ENCODE measurements at places on chromosomes 4 and X. TPM values are rescaled to one million over a fixed set of nuclear protein-coding genes. Genes with fewer than 3 reads are reported as not detected.

Gene FAM133A
- total RNA-seq = not detected

Gene SPOCK3
- not detected for total RNA-seq

Gene HPSE
- 17.7 TPM for total RNA-seq

Gene OCIAD2
- 54.1 TPM for total RNA-seq

Gene DDX53
- not detected for total RNA-seq

Gene ALB
- total RNA-seq = not detected

Gene PASD1
- total RNA-seq = not detected

Gene ITIH6
- total RNA-seq = not detected

Gene AFF2
- 0.70 TPM for total RNA-seq

Gene CXorf66
- total RNA-seq = not detected

Gene ENAM
- not detected for total RNA-seq

Gene BST1
- 0.12 TPM for total RNA-seq

Gene GLOD5
- total RNA-seq = not detected

Gene STBD1
- total RNA-seq = 0.35 TPM

Gene ZNF41
- 10.0 TPM for total RNA-seq

Gene BGN
- total RNA-seq = not detected

Gene CXCL8
- total RNA-seq = 10.8 TPM

Gene CLDN34
- total RNA-seq = not detected

Gene RBM10
- 64.3 TPM for total RNA-seq

Gene CABS1
- not detected for total RNA-seq

Gene BMP3
- not detected for total RNA-seq

Gene SLITRK4
- not detected for total RNA-seq

Gene QRFPR
- total RNA-seq = not detected

Gene MAGEA11
- not detected for total RNA-seq

Gene AFM
- total RNA-seq = not detected

Gene FRG2
- not detected for total RNA-seq

Gene ATP5ME
- 232 TPM for total RNA-seq

Gene CACNA1F
- 0.07 TPM for total RNA-seq

Gene C1GALT1C1
- total RNA-seq = 21.7 TPM

Gene PLAC8
- total RNA-seq = 41.2 TPM

Gene VEGFC
- total RNA-seq = not detected

Gene UGT8
- total RNA-seq = not detected

Gene DKK2
- total RNA-seq = not detected

Gene CDKL2
- total RNA-seq = not detected

Gene MAP3K15
- 0.31 TPM for total RNA-seq

Gene DYNLT3
- 13.3 TPM for total RNA-seq

Gene MAGIX
- 0.96 TPM for total RNA-seq

Gene SRPX2
- not detected for total RNA-seq

Gene PRSS12
- total RNA-seq = not detected

Gene MGARP
- 0.21 TPM for total RNA-seq
